ENCODE measurements at places on chromosomes 12 and 14.
A peak's percentile ranks its signal among the peaks of the same experiment; 100 is the strongest.

GRCh38 chr12:4653257-4653656 is 4.3 kb downstream of the NDUFA9 start:
- no peak for DNase-seq

- DNase-seq: peak; percentile 70
Observed at GRCh38 chr12:104215638-104216297, at the start of gene TXNRD1. Gene TXNRD1, plus strand, starts transcription at chr12:104215779. Its CDS starts 24 bp downstream, at chr12:104215803.

- DNase-seq: no peak
Observed at GRCh38 chr12:124608450-124608870, 41.0 kb upstream of the NCOR2 start.

- DNase-seq: no peak
Observed at GRCh38 chr12:87883806-87884205, 145.4 kb downstream of the C12orf50 start.

- DNase-seq: no peak
Observed at GRCh38 chr14:68574461-68574860, 218.4 kb downstream of the ZFP36L1 start.

GRCh38 chr14:40463886-40464285 is 1031.7 kb upstream of the FBXO33 start:
- DNase-seq: no peak

DNA sequence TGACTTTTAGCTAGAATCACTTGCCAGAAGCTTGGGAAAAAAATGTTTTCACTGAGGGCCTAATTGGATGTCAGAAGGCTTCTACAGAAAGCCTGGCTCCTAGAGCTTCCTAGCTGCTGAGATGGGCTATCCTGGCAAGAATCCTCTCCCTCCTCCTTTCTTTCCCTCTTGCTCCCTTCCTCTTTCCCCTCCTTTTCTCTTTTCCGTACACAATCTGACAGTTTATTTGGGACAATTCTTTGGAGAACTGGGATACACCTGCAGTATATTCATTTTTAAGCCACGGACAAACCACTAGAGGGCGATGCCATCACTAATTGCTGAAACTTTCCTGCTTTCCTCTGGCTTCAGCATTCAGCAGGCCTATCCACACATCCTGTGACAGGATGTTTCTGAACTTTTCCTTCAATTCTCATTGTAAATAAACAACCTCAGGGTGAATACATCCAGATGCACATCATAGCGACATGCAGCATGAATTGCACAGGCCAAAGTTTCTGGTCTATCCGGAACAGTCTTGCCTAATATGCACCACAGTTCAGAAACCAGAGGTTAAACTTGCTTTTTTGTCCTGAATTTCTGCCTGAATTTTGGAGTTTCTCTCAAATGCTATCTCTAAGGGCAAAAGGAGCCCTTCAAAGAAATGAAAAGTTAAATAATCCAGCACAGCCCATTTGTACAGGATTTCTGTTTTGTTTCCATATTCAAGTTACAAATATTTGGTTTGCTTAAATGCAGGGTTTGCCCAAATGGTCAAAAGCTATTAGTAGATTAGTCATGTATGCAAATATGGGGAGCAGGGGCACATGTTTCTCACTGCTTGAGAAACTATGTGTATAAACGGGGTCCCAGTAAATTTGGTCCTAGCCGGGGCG is 142.8 kb downstream of the PAWR start:
- peak; percentile 79 for DNase-seq

DNA sequence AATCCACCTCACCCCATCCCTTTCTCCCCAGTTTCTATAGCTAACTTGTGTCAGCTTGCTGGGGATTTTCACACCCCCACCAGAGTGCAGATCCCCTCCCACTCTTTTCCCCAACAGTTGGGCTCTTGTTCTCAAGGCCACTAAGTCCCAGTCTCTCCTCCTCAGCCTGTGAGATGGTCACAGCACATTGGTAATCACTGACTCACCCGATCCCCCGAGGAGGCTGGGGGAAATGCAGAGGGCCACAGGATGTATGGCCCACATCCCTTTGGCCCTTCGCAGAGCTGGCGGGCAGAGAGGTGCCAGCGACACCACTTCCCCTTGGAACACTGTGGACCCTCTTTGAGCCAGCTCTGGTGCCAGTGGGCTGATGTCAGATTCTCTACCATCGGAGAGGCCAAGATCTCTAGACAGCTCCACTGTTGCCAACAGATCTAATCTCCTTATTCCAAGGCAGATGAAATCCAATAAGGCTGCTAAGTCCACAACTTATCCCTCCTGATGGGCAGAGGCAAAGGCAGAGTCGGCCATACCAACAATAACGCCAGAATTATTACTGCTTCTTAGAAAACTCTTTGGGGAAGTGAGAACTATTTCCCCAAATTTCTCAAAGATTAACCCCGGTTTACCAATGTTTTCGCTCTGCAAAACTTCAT is 1.6 kb downstream of the FMNL3 start:
- peak; percentile 75 for DNase-seq

DNA sequence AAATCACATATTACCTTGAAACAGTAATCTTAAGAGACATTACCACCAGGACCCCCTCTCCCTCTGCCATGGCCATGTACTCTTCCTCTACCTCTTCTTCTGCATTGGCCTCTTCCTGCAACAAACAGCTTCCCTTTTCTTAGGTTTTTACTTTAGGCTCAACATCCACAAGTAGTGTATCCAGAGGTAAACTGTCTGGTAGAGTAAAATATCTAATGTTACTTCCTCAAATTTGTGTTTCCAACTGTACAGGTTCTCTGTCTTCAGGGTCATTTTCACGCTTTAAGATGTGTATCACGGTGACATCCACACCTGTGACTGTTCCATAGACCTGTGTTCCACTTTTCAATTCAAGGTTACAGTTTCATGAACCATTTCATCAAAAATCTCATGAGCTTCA is 13.4 kb downstream of the CDK17 start:
- no peak for DNase-seq

- no peak for DNase-seq
Observed at GRCh38 chr12:130880411-130880885, 8.6 kb downstream of the RAN start.

DNA sequence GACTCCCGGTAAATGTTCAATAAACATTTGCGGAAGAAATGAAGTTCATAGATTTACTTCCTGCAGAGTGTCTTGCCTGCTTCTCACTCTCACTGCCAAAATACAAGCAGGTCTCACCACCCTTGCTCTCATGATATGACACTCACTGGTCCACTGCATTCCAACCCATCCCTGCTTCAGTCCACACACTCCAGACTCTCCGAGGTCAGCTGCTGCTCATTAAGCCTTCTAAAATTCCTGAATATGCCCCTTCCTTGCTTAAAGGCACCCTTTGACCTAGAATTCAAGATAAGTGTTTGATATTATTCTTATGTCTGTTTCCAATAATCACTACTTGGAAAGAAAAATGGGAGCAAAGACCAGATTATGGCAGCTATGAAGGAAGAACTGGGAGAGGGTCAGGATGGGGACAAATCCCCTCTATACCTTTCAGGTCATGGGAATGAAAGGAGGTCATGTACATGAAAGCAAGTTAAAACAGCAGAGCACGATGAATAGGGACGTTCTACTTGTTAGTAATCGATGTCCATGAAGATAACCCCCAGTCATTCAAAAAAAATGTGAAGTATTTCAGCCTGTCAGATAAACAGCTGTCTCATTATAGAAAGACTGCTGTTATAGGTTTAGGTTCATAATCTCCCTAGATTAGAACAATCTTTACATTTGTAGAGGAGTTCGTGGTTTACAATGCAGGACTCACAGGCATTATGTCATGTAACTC is 10.5 kb upstream of the NID2 start:
- peak; percentile 80 for DNase-seq

- DNase-seq: no peak
Observed at GRCh38 chr14:64447876-64448670, 17.2 kb upstream of the AKAP5 start.

DNA sequence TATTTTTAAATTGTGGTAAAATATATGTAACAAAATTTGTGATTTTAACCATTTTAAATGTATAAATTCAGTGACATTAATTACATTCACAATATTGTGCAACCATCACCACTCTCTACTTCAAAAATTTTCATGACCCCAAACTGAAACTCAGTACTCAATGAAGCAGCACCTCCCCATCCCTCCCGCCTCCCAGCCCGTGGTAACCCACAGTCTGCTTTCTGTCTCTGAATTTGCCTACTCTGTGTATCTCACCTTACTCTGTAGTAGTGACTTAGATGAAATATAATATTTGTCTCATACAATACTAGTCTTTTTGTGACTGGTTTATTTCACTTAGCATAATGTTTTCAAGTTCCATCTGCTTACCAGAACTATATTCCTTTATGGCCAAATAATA is 36.2 kb downstream of the EML1 start:
- DNase-seq: no peak

GRCh38 chr14:105492031-105492970 is 1.3 kb downstream of the TEDC1 start:
- no peak for DNase-seq

DNA sequence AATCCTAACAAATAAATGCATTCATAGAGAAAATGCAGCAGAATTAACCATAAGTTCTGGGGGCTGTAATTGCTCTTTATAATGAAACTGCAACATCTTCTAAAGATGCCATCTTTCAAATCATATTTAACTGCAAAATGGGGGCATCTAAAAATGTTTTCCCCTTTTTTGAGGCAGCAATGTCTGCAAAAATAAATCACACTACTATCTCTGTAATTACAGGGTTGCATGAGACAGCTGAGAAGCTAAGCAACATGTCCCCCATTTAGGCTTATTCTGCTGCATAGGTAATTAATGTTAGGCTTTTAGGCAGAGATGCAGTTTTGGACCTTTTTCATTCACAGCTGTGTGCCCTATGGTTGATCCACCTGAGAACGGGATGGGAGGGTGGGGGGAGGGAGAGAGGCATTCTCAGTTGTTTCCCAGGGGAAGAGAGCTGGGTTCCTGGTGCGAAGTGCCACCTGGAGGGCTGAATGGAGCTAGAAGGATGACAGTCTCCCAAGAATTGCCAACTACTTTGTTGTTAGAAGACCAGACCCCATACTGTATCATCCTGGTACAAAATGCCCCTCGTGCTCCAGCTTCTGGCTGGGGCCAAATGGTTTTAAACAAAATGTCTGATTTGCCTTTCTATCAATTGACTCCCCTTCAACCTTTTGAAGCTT is 154.2 kb downstream of the APAF1 start:
- no peak for DNase-seq

DNA sequence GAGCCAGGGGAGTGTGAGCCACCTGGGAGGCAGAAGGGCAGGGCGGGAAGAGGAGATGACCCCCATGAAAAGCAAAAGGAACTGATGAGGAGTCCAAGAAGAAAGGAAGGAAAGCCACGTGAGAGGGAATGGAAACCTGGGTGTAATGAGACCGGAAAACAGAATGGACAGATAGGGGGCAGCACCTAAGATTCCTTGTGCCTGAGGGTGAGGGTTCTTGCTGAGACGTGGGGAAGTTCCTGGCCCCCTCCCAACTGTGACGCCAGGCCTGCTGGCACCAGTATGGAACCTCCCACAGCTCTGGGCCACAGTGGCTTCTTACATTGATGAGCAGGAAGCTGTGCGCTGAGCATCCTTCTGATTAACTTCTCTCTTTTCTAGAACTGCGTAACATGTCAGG is 30.8 kb downstream of the TTC7B start:
- DNase-seq: peak; percentile 15
